Occipital lobe (tissue), 3 donors: ENCODE measurements at places on chromosomes 1 and 21.

- DNase-seq = no peak
Measured at GRCh38 chr21:46361176-46361575, 37.2 kb downstream of the PCNT start.

DNA sequence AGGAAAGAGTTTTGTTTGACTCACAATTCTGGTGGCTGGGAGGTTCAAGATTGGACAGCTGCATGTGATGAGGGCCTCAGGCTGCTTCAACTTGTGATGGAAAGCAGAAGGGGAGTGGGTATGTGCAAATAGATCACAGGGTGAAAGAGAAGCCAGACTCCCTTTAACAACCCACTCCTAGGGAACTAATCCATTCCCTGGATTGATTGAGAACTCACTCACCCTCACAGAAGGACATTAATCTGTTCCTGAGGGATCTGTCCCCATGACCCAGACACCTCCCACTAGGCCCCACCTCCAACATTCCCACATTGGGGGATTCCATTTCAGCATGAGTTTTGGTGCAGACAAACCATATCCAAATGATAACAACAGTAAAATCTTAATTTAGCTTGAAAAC, 25.6 kb downstream of the UBE2T start:
- no peak for DNase-seq

- no peak for DNase-seq
Measured at GRCh38 chr1:158203693-158204457, 23.2 kb downstream of the CD1D start.

- no peak for DNase-seq
Measured at GRCh38 chr1:35569936-35570335, 3.2 kb upstream of the TFAP2E start.

DNA sequence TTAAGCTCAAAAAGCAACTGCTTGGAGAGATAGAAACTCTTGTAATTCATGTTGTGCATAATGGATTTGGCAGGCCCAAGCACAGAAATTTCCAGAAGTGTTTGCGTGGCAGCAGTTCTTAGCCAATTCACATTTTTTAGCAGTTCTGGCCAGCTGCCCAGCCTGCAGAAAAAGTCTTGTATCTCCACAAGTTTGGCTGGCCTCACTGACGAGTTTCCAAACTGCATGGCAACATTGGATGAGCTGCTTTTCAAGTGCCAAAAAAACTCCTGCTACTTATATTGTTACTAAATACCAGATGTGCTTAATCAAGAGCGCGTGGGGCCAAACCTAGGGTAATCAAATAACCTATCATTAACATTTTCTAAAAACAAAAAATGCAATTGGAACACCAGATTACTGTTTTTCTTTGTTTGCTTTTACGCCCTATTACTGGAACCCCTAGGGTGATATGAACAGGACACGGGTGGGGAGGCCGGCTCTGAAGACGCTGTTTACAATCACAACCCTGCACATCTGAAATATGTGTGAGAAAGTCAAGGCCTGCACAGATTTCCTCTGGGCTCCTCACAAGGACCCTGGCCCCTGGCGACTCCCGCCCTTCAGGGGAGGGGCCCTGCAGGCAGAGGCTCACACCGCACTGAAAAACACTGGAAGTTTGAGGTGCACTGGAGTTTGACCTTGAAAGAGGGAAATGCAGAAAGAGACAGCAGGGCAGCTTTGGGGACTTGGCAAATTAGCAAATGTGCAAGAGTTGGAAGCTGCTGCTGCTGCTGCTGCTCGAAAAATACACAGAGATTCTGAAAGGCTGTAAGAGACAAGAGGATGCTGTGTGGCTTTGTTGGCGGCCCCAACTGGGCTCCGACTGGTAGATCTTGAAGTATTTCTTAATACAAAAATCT, 55.2 kb upstream of the TARBP1 start:
- DNase-seq = peak; percentile 72

DNA sequence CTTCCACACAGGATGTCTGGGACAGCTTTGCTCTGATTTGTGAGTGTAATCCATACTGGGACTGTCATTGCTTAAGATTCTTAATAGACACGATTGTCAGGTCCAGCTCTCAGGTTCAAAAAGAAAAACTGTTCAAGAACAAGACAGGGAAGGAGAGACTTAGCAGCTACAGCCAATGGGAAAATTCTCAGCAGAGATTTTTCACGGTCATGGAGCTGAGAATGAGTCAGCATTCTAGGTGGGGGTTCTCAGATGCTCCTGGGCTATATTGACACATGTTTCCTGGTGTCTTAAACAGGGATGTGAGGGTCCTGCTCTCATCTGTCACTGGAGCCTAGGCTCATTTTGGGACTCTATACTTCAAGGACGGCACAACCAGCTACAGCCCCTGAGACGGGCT, 318.3 kb downstream of the RRAGC start:
- no peak for DNase-seq

- DNase-seq = no peak
Measured at GRCh38 chr1:2561446-2561845, 5.3 kb downstream of the TNFRSF14 start.

- no peak for DNase-seq
Measured at GRCh38 chr1:41322101-41322661, 39.1 kb upstream of the FOXO6 start.

GRCh38 chr1:196887515-196888239, at the start of gene CFHR4:
CFHR4 (plus strand) TSS chr1:196888052; CDS start chr1:196888151, 99 bp downstream.
- DNase-seq = no peak
